Kidney (tissue), 22 donors: ENCODE measurements at places on chromosomes 7 and 10. TPM values are rescaled to one million over a fixed set of nuclear protein-coding genes. Genes with fewer than 3 reads are reported as not detected.

Gene FGL2
- 96.9 TPM for total RNA-seq

Gene INA
- 0.16 TPM for total RNA-seq

Gene DYNC1I1
- total RNA-seq = 2.6 TPM

Gene UPK3B
- total RNA-seq = 1.9 TPM

Gene TRIM50
- 0.19 TPM for total RNA-seq

Gene BLNK
- 38.8 TPM for total RNA-seq

Gene RASA4
- total RNA-seq = 63.3 TPM

Gene SLC26A5
- total RNA-seq = 1.2 TPM

Gene AKR1C3
- 61.8 TPM for total RNA-seq

Gene ACTL6B
- not detected for total RNA-seq

Gene IFIT2
- 12.2 TPM for total RNA-seq

Gene MYOZ1
- total RNA-seq = 3.5 TPM

Gene ACSL5
- total RNA-seq = 21.8 TPM

Gene TMEM243
- total RNA-seq = 50.3 TPM

Gene FEZF1
- not detected for total RNA-seq

Gene PDK4
- 45.0 TPM for total RNA-seq

Gene GRID2IP
- total RNA-seq = 0.76 TPM

Gene DNAJC2
- 20.9 TPM for total RNA-seq

Gene POMZP3
- 23.5 TPM for total RNA-seq
